ENCODE measurements at places on chromosomes 1 and 21. TPM values are rescaled to one million over a fixed set of nuclear protein-coding genes. Genes with fewer than 3 reads are reported as not detected.

GRCh38 chr21:31268090-31268489, 76.0 kb downstream of the TIAM1 start:
- peak overlapping the region; percentile 73 for H3K27ac ChIP-seq
- peak overlapping the region; percentile 44 for H3K4me3 ChIP-seq
- peaks cover 3% of the 10 kb centered on the region for H3K27me3 ChIP-seq
- DNase-seq = no peak
- H3K36me3 ChIP-seq = peaks cover 22% of the 10 kb centered on the region
- H3K4me1 ChIP-seq = peaks cover 32% of the 10 kb centered on the region

DNA sequence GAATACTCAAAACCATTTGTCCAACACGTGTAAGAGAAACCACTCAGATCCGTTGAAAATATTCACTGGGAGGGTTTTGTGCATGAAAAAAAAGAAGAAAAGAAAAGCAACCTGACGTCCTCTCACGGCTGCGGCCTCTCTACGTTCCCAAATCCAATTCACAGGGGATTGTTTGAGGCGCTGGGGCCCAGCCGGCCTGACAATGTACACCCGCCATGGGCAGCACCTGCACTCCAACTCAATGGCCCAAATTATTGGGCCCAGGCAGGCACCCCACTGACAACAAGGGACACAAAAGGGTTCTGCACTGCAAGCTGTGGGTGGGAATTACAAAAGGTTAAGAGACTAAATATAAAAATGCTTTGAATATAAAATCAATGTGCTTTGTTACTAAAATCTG, 41.5 kb downstream of the MORN1 start:
- H3K27me3 ChIP-seq = no peaks in the 10 kb centered on the region
- H3K36me3 ChIP-seq = no peaks in the 10 kb centered on the region
- no peak overlapping the region for H3K4me3 ChIP-seq
- no peaks in the 10 kb centered on the region for H3K4me1 ChIP-seq
- no peak for DNase-seq
- H3K27ac ChIP-seq = no peak overlapping the region

DNA sequence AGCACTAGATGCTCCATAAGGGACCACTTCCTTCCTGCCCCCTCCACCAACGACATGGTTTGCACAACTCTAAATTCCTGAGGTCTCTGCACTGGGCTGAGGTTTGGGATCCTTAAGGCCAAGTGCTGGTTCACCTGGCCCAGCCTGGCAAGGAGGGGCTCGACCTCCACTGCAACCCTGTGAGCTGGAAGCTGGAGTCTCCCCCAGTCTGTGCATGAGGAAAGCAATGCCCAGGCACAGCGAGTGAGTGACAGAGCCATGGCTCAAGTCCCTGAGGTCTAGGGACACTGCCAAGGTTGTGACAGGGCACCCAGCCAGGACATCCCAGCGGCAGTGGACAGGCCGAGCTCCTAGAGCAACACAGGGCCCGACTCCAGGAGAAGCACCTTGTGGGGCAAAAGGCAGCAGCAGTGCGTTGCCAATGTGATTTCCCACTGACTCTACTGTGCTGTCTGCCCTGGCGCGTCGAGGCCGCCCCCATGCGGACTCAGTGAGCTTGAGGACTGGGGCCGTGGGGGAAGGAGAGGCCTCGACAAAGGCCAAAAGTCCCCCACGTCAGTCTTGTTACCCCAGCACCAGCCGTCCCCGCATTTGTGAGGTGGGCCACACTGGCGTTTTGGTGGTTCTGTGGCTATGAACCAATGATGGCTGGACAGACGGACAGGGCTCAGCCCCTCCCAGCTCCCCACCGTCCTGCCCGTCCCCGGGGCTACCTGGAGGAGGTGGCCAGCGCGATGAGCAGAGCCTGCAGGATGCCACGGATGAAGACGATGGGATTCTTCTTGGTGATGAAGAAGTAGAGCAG, 30.0 kb downstream of the PODN start:
- no peak overlapping the region for H3K27ac ChIP-seq
- no peaks in the 10 kb centered on the region for H3K27me3 ChIP-seq
- H3K4me1 ChIP-seq = no peaks in the 10 kb centered on the region

DNA sequence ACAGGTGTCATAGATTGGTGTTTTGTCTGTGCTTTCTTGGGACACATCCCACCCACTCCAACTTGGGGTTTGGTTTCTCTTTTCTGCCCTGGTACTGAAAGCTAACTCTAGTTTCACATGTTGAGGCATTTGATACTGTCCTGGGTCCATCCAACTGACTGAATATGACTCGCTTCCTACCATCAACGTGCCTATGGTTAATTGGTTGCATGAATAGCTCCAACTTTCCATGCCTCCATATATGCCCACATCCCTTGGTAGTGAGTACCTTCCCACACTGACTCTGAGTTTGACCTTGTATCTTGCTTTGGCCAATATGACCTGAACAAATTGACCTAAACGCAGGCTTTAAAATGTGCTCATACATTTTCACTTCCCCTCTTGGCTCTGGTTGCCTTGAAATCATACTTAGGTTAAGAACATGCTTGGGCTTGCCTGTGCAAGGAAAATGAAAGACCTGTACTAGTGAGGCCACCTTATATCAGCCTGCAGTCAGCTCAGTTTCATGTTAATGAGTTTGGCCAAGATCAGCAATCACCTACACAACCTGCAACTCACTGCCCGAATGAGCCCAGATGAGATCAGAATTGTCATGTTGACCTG, 81.0 kb upstream of the KCNK2 start:
- H3K4me1 ChIP-seq = no peaks in the 10 kb centered on the region
- no peaks in the 10 kb centered on the region for H3K36me3 ChIP-seq
- peaks cover 4% of the 10 kb centered on the region for H3K27me3 ChIP-seq
- H3K27ac ChIP-seq = no peak overlapping the region

SELL gene
- 111 TPM for total RNA-seq

DNA sequence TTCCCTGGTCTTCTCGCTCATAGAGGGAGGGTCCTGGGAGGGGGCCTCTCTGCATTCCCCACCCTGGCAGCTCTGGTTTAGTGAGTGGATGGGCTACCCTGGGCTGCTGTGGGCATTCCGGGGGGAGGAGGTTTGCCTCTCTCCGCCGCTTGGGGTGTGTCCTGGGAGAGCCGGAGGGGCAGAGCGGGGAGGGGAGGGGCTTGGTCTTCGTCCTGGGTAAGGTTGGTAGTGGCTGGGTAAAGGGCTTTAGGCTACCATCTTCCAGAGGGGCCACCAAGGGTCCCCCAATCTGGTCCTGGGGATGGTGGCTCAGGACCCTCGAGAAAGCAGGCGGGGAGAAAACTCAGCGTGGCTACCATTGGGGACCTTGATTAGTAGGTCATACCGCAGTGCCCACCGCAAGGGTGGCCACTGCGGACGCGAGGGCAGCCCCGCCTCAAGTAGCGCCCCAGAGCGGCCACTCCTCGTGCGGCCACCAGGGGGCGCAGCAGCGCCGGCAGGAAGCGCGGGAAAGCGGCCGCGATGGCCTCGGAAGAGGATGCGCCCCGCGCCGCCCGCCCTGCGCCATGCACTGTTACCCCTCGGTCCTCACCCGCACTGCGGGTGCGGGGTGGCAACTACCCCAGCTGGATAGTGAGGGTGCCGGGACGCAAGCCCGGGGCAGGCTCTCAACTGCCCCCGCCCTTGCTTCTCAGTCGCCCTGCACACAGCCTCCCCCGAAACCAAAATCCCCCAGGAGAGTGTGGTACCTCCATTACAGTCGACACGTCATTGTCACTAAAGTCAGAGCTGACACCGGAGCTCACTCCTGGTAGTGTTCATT, 44.1 kb upstream of the SLC25A33 start:
- H3K4me3 ChIP-seq = peak overlapping the region; percentile 67
- peak; percentile 77 for DNase-seq
- no peak overlapping the region for H3K27ac ChIP-seq
- no peaks in the 10 kb centered on the region for H3K36me3 ChIP-seq
- peaks cover 6% of the 10 kb centered on the region for H3K27me3 ChIP-seq
- H3K4me1 ChIP-seq = peaks cover 3% of the 10 kb centered on the region

GRCh38 chr1:178397678-178398077, 99.1 kb downstream of the CLEC20A start:
- H3K27me3 ChIP-seq = peaks cover 3% of the 10 kb centered on the region
- no peak overlapping the region for H3K27ac ChIP-seq
- H3K36me3 ChIP-seq = no peaks in the 10 kb centered on the region
- DNase-seq = no peak
- H3K4me1 ChIP-seq = peaks cover 2% of the 10 kb centered on the region
- no peak overlapping the region for H3K4me3 ChIP-seq

GRCh38 chr1:30540611-30541192, 182.7 kb downstream of the MATN1 start:
- no peaks in the 10 kb centered on the region for H3K4me1 ChIP-seq
- no peak overlapping the region for H3K4me3 ChIP-seq
- DNase-seq = no peak
- H3K27me3 ChIP-seq = no peaks in the 10 kb centered on the region
